ENCODE measurements at places on chromosomes 3 and 15. TPM values are rescaled to one million over a fixed set of nuclear protein-coding genes. Genes with fewer than 3 reads are reported as not detected.

GRCh38 chr3:95036526-95037021 is 973.7 kb downstream of the NSUN3 start:
- no peak for DNase-seq

DNA sequence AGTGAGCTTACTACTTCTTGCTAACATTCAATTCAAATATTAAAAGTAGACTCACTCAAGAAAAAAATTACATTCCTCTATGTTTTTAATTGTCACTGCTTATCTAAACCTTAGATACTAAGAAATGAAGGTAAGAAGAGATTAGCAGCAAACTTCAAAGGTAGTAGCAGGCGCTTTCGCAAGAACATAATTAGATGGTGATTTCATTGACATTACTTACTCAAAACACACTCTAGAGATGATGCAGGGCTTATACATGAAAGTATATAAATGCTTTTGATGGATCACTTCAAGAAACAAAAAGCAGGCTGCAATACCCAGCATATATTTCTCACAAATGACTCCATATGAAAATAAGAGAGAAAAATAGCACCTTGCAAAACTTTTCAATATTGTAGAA is 86.8 kb downstream of the FSIP1 start:
- no peak for DNase-seq

The TMEM212 gene
- not detected for total RNA-seq

The GOLGA6A gene
- not detected for total RNA-seq

- no peak for DNase-seq
Measured at GRCh38 chr15:67979281-67979680, 74.8 kb upstream of the PIAS1 start.

DNA sequence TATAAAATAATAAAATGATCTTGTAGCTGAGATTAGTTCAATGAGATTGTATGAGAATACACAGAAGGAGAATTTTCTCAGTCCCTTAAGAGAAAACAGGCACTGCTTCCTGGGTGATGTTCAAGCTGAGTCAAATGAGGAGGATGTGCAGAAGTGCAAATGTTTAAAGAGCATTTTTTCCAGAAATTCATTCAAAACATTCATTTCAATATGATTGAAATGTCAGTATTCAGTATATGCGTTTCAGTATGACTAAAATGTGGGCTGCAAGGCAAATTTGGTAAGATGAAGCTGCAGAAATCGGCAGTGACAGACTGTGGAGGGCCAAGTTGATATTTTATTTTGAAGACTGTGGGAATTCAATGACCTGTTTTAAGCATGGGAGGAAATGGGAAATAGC is 19.3 kb upstream of the PYDC2 start:
- no peak for DNase-seq

DNA sequence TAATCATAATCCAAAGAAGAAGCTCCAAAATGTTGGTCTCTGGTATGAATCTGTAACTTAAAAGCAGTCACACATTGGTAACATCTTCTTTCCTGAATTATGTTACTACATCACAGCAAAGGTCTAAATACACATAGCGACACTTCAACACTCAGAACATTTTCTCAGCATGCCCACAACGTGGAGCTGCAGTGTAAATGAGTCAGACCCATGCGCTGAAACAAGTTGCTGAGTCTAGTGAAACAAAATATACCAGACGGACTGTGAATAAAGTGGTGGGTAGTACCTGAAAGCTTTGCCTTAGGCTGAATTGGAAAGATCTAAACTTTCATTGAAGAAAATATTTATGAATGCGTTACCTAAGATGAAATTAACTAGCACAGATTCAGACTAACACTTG is 33.2 kb upstream of the GOLGA8B start:
- no peak for DNase-seq

- DNase-seq = no peak
Measured at GRCh38 chr15:39061952-39062464, 497.4 kb upstream of the RASGRP1 start.

- DNase-seq = no peak
Measured at GRCh38 chr3:188701485-188701969, 470.2 kb upstream of the TPRG1 start.
